A673 (cell line): ENCODE measurements at places on chromosomes 12 and 14. TPM values are rescaled to one million over a fixed set of nuclear protein-coding genes. Genes with fewer than 3 reads are reported as not detected.

OTX2 gene
- 129 and 147 TPM in 2 replicates for total RNA-seq

KRT6C gene
- total RNA-seq, result not detected in 2 replicates

SMCO2 gene
- not detected in 2 replicates for total RNA-seq

MCRS1 gene
- 79.6 and 84.3 TPM in 2 replicates for total RNA-seq

GARIN6 gene
- not detected in 2 replicates for total RNA-seq

GLIPR1L1 gene
- not detected in 2 replicates for total RNA-seq

STON2 gene
- 8.6 and 13.4 TPM in 2 replicates for total RNA-seq

GRCh38 chr12:58156697-58157096, 215.3 kb downstream of the ATP23 start:
- H3K4me3 ChIP-seq, result no peak overlapping the region
- no peaks in the 10 kb centered on the region for H3K36me3 ChIP-seq
- no peaks in the 10 kb centered on the region for H3K4me1 ChIP-seq
- H3K27ac ChIP-seq, result no peak overlapping the region
- no peak for DNase-seq

DNA sequence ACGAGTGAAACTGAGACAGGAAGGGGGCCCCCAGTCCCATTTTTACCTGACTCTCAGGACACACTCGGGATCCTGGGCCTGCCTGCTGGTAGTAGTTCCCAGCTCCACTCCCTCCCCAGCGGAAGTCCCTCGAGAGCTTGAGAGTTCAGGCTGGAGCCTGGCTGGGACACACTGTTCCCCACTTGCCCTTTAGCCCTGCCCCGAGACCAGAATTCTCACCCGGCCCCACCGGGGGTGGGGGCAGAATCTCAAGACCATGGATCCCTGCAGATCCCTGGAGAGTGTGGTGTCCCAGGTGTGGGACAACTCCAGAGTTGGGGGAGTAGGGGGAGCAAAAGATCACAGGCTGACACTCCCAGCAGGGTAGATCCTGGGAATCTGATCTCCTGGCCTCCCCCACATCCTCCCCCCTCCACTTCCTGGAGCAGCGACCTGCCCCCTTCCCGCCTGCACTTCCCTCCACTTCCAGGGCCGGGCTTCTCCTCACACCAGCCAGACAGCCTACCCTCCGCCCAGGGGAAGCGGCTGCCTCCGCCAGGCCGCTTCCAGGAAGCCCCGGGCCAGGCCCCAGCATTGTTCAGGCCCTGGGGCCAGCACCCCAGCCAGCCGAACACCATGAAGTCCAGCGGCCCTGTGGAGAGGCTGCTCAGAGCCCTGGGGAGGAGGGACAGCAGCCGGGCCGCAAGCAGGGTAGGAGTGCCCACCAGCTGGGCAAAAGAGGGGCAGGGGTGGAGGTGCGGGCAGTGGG, at the start of gene TNS2:
TSS of gene TNS2 (plus strand) at position 495 of the 748 bp plus-strand sequence. CDS start at position 616, 121 bp downstream.
- H3K4me3 ChIP-seq, result no peak within 1 kb of the TSS
- peak within 1 kb of the TSS; percentile 73 for H3K27ac ChIP-seq
- H3K36me3 ChIP-seq, result no peaks in the 10 kb centered on the region
- H3K4me1 ChIP-seq, result peaks cover 51% of the 10 kb centered on the region

DNA sequence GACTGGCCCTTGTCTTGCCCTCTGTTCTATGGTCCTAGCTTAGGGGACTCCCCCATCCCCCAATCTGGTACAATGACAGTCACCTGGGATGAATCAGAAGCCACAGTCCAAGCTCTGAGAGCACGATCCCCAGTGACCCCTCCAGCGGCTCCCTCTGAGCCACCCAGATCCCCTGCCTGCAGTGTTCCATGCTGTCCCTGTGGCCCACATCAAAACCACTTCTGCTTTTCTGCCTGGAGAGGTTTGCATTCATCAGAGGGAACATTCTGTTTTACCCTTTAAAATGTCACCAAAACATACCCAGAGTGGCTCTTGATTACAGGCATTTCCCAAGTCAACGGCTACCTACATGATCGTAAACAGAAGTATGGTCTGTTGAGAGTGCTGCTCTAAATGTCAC, 47.5 kb downstream of the NOS1 start:
- DNase-seq, result no peak
- peaks cover 10% of the 10 kb centered on the region for H3K36me3 ChIP-seq
- H3K4me1 ChIP-seq, result no peaks in the 10 kb centered on the region
- H3K4me3 ChIP-seq, result no peak overlapping the region
- no peak overlapping the region for H3K27ac ChIP-seq
- no peaks in the 10 kb centered on the region for H3K27me3 ChIP-seq

DNA sequence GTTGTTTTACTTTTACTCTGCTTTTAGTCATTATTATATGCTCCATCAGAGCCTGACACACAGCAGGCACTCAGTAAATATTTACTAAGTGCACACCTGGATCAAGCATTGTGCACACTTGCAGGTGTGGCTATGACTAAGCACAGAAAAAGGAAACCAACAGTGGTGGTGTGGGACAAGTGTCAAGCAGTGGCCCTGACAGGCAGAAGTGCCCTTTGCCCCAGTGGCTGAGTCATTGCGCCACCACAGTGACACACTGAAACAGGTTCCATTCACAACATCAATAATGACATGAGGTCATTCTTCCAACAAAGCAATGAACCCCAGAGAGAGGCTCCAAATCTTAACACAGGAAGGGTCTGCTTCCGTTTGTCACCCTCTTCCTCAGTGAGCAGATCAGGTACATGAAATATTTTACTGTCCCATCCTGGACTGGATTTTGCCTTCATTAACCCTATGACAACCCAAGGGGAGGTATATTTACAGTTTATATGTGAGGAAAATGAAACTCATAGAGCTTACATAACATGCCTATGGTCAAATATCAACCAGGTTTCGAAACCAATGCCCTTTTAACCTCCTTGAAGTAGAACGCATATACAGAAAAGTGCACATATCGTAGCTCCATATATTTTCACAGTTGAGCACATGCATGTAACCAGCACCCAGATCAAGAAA, 82.6 kb upstream of the GTF2A1 start:
- no peak overlapping the region for H3K27ac ChIP-seq
- DNase-seq, result no peak

- H3K36me3 ChIP-seq, result no peaks in the 10 kb centered on the region
- H3K27me3 ChIP-seq, result no peaks in the 10 kb centered on the region
- H3K27ac ChIP-seq, result no peak overlapping the region
Measured at GRCh38 chr14:50892255-50892654, 20.4 kb downstream of the ABHD12B start.

- H3K27ac ChIP-seq, result no peak overlapping the region
- DNase-seq, result no peak
- H3K36me3 ChIP-seq, result no peaks in the 10 kb centered on the region
Measured at GRCh38 chr14:34362641-34363251, 99.3 kb downstream of the SPTSSA start.

DNA sequence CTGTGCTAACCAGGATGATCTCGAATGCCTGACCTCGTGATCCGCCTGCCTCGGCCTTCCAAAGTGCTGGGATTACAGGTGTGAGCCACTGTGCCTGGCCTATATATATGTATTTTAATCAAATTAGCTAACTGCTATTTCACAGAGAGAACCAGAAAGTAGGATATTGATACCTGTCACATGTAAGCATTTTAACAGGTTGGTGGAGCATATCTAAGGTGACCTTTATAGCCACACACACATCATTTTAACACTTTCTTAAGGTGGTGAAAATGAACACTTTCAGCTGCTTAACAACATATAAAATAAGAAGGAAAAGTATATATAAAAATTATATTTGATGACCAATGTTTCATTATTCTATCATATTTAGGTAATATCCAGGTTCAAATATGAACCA, 57.0 kb upstream of the ATF7IP start:
- no peak overlapping the region for H3K27ac ChIP-seq
- no peaks in the 10 kb centered on the region for H3K36me3 ChIP-seq
- H3K27me3 ChIP-seq, result no peaks in the 10 kb centered on the region
- no peak for DNase-seq
- H3K4me3 ChIP-seq, result no peak overlapping the region

GRCh38 chr12:75670216-75670615, 158.8 kb upstream of the KRR1 start:
- no peaks in the 10 kb centered on the region for H3K36me3 ChIP-seq
- DNase-seq, result no peak
- H3K27me3 ChIP-seq, result no peaks in the 10 kb centered on the region
- H3K4me1 ChIP-seq, result no peaks in the 10 kb centered on the region

DNA sequence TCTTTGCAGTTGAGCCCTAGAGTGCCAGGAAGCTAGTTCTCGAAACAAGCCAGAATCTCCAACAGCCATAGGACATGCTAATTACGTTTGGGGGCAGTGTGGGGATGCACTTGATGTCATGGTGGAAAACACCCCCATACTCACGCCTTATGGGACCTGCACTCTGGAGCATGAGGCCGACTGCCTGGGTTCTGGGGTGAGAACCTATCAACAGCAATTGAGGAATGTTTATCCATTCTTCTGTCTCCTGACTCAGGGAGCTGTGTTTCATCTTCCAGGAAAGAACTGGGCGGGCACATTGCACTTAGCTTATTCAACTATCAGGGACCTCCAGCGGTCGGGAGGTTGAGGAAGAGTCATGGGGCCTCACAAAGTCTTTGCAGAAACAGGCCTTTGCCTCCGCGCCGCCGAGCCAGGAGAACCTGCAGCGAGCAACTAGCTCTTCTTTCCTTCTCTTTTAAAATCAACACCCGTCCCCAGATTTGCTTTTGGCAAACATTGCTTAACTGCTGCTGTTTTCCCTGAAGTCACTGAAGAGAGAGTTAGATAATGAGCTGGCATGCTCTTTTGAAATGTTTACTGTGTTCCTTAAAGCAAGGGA, 226.1 kb upstream of the DIO3 start:
- no peak for DNase-seq
- no peaks in the 10 kb centered on the region for H3K36me3 ChIP-seq
- H3K4me1 ChIP-seq, result no peaks in the 10 kb centered on the region

GRCh38 chr14:54817506-54817905, 85.1 kb downstream of the GCH1 start:
- no peak overlapping the region for H3K4me3 ChIP-seq
- H3K27ac ChIP-seq, result no peak overlapping the region
- no peaks in the 10 kb centered on the region for H3K36me3 ChIP-seq

DNA sequence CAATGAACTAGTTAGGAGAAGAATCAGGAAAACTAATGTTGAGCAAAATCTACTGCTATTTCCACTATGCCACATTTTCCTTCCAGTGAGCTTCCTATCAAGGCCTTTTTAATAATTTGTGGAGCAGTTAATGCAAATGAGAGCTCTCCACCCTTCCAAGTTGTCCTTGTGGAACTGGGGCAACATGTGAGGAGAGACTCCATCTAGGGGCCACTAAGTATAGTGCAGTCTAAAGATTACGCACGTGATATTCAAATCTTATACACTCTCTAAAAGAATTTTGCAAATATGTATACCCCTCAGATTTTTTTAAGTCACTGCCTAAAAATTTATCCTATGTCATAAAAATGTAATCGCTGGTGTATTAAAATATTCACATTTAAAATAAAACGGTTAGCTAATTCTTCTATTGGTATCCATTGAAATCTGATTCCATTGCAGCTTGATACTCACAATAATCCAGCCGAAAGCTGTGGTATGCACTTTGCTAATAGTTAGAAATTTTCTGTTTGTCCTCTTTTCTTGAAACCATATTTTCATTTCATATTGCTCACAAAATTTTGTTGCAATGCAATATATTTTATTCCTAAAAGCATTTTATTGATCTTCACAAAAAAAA, 100.1 kb downstream of the PAH start:
- peak; percentile 69 for DNase-seq
- no peak overlapping the region for H3K27ac ChIP-seq
- H3K27me3 ChIP-seq, result peaks cover 18% of the 10 kb centered on the region
- no peaks in the 10 kb centered on the region for H3K4me1 ChIP-seq
- no peak overlapping the region for H3K4me3 ChIP-seq

DNA sequence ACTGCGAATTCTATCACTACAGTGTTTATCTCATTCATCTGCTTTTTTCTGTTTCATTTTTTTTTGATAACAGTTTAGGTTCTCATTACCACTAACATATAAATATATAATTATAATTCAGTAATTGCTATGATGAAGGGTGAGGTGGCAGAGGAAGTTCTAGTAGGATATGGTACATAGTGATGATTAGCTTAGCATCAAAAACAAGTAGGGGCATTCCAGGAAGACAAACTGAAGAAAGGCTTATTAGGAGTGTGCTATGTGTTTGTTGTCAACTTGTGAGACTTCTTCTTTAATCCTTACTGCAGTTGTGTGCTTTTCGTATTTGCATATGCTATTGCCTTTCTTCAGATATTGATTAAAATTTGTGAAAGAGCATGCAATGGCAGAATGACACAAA, 20.6 kb downstream of the FUT8 start:
- DNase-seq, result no peak
- H3K4me3 ChIP-seq, result no peak overlapping the region
- H3K27ac ChIP-seq, result no peak overlapping the region
- H3K36me3 ChIP-seq, result no peaks in the 10 kb centered on the region
- no peaks in the 10 kb centered on the region for H3K27me3 ChIP-seq
- no peaks in the 10 kb centered on the region for H3K4me1 ChIP-seq
